ENCODE measurements at places on chromosomes 16 and 17.

DNA sequence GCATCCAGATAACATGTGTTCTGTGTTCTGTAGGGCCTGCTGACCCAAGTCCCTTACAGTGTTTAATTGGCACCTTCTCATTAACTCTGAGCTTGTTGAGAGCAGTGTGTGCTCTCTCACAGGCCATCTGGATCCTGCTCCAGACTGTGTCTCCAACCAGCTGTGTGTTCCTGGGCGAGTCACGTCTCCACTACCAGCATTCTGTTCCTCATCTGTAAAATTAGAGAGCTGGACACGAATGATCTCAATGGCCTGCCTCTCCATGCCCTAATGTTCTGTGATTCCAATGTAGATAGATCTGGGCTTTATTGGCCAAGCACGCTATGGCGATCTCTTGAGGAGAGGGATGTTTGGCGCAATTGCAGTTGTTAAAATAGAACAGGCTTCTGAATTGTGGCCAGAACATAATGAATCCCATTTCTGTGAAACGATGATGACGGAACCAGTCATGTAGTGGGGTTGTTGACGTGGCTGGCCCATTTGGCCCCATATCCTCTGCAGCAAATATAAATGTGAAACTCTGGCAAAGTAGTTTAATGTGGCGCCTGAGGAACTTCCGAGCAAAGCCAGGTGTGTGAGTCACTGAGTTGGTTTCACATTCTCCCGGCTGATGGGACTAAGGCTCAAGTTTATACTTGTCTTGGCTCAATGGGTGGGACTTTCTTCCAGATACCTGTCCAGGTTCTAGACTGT is 22.2 kb downstream of the TBX4 start:
- no peak for DNase-seq

GRCh38 chr16:64791756-64792155 is 330.1 kb downstream of the CDH11 start:
- DNase-seq: no peak

DNA sequence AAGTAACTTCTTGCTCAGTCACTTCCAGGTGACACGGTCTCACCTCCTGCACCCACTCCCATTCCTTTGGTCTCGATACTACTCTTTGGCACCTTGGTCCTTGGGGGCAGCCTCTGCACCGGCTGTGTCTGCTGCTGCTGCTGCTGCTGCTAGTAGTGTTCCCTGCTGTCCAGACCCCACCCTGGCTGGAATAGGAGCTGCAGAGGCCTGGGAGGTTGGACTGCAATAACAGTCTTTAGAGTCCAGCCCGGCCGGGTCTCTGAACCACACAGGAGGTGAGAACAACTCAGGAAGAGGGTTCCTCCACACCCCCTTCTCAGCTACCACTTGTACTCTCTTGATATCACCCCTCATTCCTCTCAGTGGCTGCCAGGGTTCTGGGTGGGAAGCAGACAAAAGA is 231.1 kb upstream of the NLRP1 start:
- DNase-seq: no peak

DNA sequence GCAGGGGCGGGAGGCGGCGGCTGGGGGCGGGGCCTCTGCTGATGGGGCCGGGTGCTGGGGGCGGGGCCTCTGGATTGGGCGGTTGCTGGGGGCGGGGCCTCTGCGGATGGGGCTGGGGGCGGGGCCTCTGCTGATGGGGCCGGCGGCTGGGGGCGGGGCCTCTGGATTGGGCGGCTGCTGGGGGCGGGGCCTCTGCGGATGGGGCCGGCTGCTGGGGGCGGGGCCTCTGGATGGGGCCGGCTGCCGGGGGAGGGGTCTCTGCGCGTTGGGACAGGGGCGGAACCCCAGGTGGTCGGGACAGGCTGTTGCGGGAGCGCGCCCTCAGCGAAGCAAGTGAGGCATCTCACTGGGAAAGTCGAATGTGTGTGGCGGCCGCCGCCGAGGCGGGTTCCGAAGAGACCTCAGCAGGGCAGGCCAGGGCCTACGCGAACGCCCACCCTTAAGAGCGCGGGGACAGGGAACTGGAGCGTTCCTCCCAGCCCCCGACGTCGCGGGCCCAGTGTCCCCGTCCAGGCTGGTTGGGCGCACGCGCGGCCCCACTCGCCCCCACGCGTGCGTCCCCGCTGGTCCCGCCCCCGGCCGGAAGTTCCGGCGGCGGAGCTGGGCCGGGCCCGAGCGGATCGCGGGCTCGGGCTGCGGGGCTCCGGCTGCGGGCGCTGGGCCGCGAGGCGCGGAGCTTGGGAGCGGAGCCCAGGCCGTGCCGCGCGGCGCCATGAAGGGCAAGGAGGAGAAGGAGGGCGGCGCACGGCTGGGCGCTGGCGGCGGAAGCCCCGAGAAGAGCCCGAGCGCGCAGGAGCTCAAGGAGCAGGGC is at the start of gene STUB1:
Gene STUB1 (plus strand): TSS at position 597 of the 811 bp plus-strand sequence. CDS start 116 bp downstream, at position 713.
- no peak for DNase-seq

GRCh38 chr16:57863434-57864160 is 61.3 kb upstream of the KIFC3 start:
- no peak for DNase-seq
